ENCODE measurements at places on chromosomes 13 and 19. TPM values are rescaled to one million over a fixed set of nuclear protein-coding genes. Genes with fewer than 3 reads are reported as not detected.

CABP5 gene
- polyA plus RNA-seq: not detected

RGS9BP gene
- 0.12 TPM for polyA plus RNA-seq

PSG11 gene
- polyA plus RNA-seq: not detected

METTL21C gene
- not detected for polyA plus RNA-seq

IZUMO1 gene
- polyA plus RNA-seq: not detected

SULT2A1 gene
- not detected for polyA plus RNA-seq

CEACAM8 gene
- polyA plus RNA-seq: not detected

ZNRF4 gene
- polyA plus RNA-seq: not detected

PSG6 gene
- polyA plus RNA-seq: not detected

PAK4 gene
- polyA plus RNA-seq: 1.8 TPM

RNF225 gene
- polyA plus RNA-seq: not detected

TSSK6 gene
- polyA plus RNA-seq: 1.4 TPM

BCAM gene
- polyA plus RNA-seq: not detected

ZNF677 gene
- polyA plus RNA-seq: 21.2 TPM

NMRK2 gene
- not detected for polyA plus RNA-seq

ATP1A3 gene
- 8.2 TPM for polyA plus RNA-seq

POLR2E gene
- 249 TPM for polyA plus RNA-seq

NXNL1 gene
- polyA plus RNA-seq: not detected

TMPRSS9 gene
- polyA plus RNA-seq: not detected

ZNF429 gene
- 34.3 TPM for polyA plus RNA-seq

ZNF99 gene
- not detected for polyA plus RNA-seq

CD22 gene
- not detected for polyA plus RNA-seq

C19orf81 gene
- polyA plus RNA-seq: not detected

ZNF730 gene
- polyA plus RNA-seq: not detected

TRPM4 gene
- polyA plus RNA-seq: not detected

SYDE1 gene
- polyA plus RNA-seq: 0.06 TPM

FCGBP gene
- polyA plus RNA-seq: 2.7 TPM

LGALS14 gene
- polyA plus RNA-seq: not detected

YJU2 gene
- 29.6 TPM for polyA plus RNA-seq

PCDH20 gene
- polyA plus RNA-seq: not detected

ZNF823 gene
- polyA plus RNA-seq: 3.6 TPM

RYR1 gene
- 0.71 TPM for polyA plus RNA-seq

NPAS1 gene
- polyA plus RNA-seq: not detected

FBXO27 gene
- 0.64 TPM for polyA plus RNA-seq

PGLYRP1 gene
- polyA plus RNA-seq: not detected

THAP8 gene
- 8.5 TPM for polyA plus RNA-seq

LILRA1 gene
- not detected for polyA plus RNA-seq

All from CD8-positive, alpha-beta memory T cell (primary cell).